ENCODE measurements at places on chromosomes 4 and X. TPM values are rescaled to one million over a fixed set of nuclear protein-coding genes. Genes with fewer than 3 reads are reported as not detected.

POU4F2 gene
- total RNA-seq = not detected

AKAP14 gene
- total RNA-seq = not detected

PWWP3B gene
- not detected for total RNA-seq

GAGE2A gene
- not detected for total RNA-seq

ODAPH gene
- total RNA-seq = 13.0 TPM

UCP1 gene
- total RNA-seq = not detected

SYN1 gene
- 0.29 TPM for total RNA-seq

ADH6 gene
- total RNA-seq = not detected

DCHS2 gene
- not detected for total RNA-seq

APLN gene
- 1.1 TPM for total RNA-seq

HTT gene
- total RNA-seq = 116 TPM

WNK3 gene
- total RNA-seq = 0.33 TPM

- no peak for DNase-seq
These were observed 103.4 kb upstream of the PAK3 start for GRCh38 chrX:110992611-110993010.

- no peak for DNase-seq
These were observed 78.1 kb downstream of the EVC start for GRCh38 chr4:5789141-5789540.

DNA sequence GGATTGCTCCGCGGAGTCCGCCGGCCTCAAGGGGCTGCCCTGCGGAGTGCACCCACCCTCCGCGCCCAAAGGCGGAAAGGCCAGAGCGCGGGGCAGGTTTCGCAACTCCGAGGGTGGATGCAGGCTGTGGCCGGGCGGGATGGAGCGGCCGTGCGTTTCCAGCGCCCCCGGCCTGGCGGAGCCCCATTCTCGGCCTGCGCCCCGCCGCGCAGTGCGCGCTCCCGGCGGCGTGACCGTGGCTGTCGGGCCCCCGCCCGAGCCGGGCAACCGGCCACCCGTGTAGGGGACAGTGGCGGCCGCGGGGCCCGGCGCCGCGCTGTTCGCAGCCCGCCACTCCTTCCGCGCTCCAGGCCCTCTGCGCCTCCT, 331 bp downstream of the SETD7 start:
- peak; percentile 66 for DNase-seq

- DNase-seq = no peak
These were observed 63.7 kb downstream of the FHIP1A start for GRCh38 chr4:151472711-151473110.

DNA sequence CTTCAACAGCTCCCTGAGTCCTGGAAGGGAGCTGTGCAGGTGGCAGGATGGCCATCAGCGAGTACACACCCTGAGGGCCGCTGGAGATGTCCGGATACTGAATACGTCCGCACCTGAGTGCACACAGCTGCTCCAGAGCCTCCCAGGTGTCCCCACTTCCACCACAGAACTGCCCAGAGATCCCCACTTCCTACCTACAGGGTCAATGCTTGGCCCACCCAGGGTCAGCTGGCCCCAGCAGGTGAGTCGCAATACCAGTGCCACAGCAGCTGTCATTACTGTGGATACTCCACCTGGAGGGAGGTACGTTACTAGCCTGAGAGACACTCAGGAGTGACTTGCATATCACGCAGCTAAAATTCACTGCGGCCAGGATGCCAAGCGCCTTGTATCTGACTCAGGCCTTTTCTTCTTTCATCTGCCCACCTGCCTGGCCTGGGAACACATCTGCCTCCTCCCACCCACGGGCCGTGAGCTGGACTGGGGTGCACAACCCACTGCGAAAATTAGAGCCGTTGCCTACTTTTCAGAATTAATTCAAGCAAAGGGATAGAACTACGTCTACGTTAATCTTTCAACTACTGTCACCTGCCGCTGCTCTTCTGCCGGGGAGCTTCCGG, 9.4 kb downstream of the C4orf50 start:
- DNase-seq = peak; percentile 25

- no peak for DNase-seq
These were observed 34.7 kb upstream of the PGRMC2 start for GRCh38 chr4:128322311-128322710.

GRCh38 chrX:51148848-51149247, 183.8 kb upstream of the NUDT10 start:
- DNase-seq = no peak

DNA sequence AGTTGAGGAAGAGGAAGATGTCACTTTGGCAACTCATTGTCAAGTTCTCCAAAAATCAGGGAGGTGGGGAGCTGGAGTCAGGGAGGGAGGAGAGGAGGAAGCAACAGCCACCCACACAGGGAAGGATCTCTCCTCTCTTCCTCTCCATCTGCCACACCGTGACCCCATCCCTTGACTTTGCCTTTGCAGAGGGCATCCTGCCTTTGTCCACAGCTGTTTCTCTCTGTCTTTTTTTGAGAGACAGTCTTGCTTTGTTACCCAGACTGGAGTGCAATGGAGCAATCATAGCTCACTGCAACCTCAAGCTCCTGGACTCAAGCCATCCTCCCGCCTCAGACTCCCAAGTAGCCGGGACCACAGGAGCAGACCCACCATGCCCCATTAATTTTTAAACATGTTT, 276.0 kb downstream of the SHOX start:
- DNase-seq = no peak

GRCh38 chrX:53684415-53685192, 1.9 kb downstream of the HUWE1 start:
- DNase-seq = no peak

DNA sequence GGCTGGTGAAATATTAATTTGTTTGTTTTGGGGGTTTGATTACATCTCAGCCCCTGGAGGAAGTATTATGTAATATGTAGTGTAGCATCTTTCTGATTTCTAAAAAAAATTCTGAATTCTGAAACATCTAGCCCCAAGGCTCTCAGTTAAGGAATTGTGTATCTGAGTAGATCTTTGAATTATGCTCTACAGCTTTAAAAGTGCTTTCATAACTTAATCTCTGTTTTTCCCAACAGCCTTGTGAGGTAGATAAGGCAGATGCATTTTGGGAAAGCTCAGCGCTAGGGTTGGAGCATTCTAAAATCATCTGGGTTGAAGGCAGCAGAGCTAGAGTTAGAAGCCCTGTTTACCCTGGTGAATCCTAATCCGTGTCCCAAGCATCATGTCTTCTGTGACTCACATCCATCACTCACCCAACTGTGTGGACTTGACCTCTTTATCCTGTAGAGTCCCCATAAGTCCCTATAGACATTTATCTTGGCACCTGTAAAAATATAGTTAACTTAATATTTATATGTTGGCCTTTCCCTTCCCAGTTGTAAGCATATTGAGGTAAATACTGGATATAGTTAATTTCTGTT, 49.8 kb downstream of the FNIP2 start:
- no peak for DNase-seq

GRCh38 chr4:185019456-185020292, 1.4 kb downstream of the HELT start:
- DNase-seq = no peak

- no peak for DNase-seq
These were observed 94.5 kb upstream of the DHRSX start for GRCh38 chrX:2595258-2595657.

DNA sequence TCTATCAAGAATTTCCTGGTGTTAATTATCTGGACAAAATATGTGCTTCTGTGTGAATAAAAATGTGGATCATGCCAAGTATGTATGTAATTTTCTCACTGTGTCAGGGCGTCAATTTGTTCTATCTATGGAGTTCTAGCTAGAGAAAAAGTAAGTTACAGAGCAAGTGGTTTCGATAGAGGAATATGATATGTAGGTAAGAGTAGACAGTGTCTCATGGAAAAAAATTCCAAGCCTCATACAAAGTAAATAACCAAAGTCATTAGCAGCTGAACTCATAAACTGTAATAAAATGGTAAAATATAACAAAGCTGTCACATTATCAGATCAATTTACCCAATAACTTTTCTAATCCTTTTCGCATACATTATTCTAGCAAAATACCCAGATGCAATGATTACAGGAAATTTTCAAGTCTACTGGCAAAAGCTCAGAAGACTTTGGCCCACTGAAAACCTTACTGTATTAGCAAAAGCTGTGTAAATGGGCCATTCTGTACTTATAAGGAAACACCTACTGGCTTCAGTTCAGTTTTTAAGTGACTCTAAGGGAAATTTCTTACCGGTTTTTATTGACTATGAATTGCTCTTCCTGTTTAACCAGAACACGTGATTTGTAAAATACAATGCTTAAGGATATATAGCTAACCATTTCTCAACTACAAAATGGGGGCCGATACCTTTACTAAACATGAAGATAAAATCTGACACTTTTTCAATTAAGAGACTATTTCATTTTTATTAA, 121.0 kb upstream of the ARSJ start:
- no peak for DNase-seq

DNA sequence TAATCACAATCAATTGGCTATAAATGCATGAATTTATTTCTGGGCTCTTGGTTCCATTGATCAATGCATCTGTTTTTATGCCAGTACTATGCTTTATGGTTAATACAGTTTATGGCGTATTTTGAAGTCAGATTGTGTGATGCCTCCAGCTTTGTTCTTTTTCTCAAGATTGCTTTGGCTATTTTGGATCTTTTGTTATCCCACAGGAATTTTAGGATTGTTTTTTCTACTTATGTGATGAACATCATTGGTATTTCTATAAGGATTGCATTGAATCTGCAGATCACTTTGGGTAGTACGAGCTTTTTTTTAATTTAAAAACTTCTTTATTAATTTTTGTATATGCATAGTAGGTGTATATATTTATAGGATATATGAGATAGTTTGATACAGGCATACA, 338.7 kb upstream of the IGFBP7 start:
- no peak for DNase-seq

- DNase-seq = no peak
These were observed 17.3 kb downstream of the CTPS2 start for GRCh38 chrX:16695079-16695676.

GRCh38 chr4:96483308-96484030, 643.6 kb downstream of the PDHA2 start:
- DNase-seq = no peak

GRCh38 chrX:30504309-30504708, 73.3 kb downstream of the TASL start:
- no peak for DNase-seq

DNA sequence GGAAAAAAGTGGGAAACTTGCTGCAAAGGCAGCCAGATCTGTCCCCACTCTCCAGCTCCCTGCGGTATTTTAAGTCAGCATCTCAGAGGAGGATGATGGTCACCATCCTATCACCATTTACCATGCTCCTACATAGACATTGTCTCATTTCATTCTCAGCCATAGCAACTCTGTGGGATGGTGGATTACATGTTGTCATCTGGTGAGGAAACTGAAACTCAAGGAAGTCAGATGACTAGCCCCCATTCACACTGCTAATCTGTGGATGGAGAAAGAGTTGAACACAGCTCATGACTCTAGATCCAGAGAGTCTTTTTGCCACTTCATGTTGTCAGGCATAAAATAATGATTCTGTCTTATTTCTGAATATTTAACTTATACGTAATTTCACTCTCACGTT, 323.5 kb downstream of the PTTG2 start:
- no peak for DNase-seq

- no peak for DNase-seq
These were observed 298.3 kb downstream of the IL1RAPL2 start for GRCh38 chrX:104864296-104864695.

- DNase-seq = no peak
These were observed 371.9 kb upstream of the PITX2 start for GRCh38 chr4:110994781-110995180.

GRCh38 chr4:168908851-168909273, 101.2 kb downstream of the CBR4 start:
- DNase-seq = no peak

DNA sequence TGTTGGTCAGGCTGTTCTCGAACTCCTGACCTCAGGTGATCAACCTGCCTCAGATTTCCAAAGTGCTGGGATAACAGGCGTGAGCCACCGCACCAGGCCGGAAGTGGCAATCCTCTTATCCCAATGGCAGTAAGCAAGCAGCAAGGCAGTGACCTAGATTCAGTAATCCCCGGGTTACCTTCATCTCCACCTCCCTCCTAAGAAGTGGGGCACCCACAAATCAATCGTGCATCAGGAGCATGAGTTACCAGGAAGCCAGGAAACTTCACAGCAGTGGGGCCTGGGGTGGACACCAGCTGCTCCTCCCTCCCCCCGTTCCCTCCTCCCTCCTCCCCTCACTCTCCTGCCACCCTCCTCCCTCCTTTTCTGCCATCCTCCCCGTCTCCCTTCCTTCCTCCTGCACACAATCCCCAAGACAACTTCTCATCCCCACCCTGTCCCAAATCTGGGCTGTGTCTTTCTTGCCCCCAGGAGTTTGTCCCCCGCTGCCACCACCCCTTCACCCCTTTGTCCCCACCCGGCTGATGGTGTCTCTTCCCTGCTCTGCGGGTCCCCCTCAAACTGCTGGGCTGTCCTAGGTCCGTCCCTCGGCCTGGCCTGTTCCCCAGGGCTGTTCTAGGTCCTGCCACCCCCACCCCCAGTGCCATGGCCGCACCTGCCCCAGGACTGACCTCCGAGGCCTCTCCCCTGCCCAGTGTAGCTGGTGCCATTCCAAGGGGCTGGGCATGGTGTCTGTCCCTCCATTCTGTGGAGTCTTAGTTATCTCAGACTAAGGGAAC, 2.2 kb downstream of the PDE6B start:
- no peak for DNase-seq

DNA sequence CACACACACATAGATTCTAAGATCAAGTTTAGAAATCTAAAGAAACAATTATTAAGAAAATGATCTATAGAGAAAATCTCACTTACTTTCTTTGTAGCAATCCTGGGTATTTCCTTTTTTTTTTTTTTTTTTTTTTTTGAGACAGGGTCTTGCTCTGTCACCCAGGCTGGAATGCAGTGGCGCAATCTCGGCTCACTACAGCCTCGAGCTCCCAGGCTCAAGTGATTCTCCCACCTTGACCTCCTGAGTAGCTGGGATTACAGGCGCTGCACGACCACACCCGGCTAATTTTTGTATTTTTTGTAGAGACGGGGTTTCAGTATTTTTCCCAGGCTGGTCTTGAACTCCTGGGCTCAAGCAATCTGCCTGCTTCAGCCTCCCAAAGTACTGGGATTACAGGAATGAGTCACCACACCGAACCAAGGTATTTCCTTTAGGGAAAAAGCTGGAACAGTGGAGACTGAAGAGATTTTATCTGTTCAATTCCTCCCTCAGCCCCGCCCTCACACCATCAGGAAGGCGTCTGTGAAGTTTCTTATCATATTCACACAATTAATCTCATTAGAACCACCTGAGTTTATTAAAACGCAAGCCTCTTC, at the start of gene TRIML2:
Gene TRIML2, minus strand, starts transcription at position 447 of the 599 bp plus-strand sequence. CDS start 4,235 bp downstream, outside the sequence.
- DNase-seq = no peak

DNA sequence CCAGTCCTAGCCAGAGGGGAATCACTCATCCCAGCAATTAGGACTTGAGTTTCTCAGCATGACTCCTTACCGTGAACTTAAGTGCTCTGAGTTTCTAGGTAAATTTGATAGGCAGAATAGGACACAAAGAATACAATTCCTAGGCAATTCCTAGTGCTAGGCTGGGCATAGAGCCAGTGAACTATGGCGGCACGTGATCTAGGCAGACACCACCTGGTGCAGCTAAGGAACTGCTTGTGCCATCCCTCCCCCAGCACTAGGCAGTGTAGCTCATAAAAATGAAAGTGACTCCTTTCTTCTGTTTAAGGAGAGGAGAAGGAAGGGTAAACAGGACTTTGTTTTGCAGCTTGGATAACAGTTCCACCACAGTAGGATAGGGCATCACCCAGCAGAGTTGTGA, 736.3 kb upstream of the PCDH7 start:
- DNase-seq = no peak

GRCh38 chr4:168693750-168694490, 197.1 kb downstream of the PALLD start:
- no peak for DNase-seq

GRCh38 chrX:125382889-125383288, 63.2 kb downstream of the TEX13C start:
- no peak for DNase-seq
